Aorta (tissue), 5 donors: ENCODE measurements at places on chromosomes 16 and 17. TPM values are rescaled to one million over a fixed set of nuclear protein-coding genes. Genes with fewer than 3 reads are reported as not detected.

- no peaks in the 10 kb centered on the region for H3K4me1 ChIP-seq
- H3K27me3 ChIP-seq: no peaks in the 10 kb centered on the region
- no peak overlapping the region for H3K4me3 ChIP-seq
- peak; percentile 3 for DNase-seq
Measured at GRCh38 chr17:77611791-77612502, 346.6 kb upstream of the TNRC6C start.

- no peaks in the 10 kb centered on the region for H3K4me1 ChIP-seq
- no peak for DNase-seq
- H3K4me3 ChIP-seq: no peak overlapping the region
- H3K27me3 ChIP-seq: no peaks in the 10 kb centered on the region
- H3K27ac ChIP-seq: no peak overlapping the region
Measured at GRCh38 chr16:23279721-23280153, 22.4 kb upstream of the SCNN1B start.

ARHGAP44 gene
- 12.6 TPM for total RNA-seq

NPIPA8 gene
- total RNA-seq: 1.7 TPM

GRCh38 chr17:52986056-52986662, 827.6 kb upstream of the CA10 start:
- H3K4me3 ChIP-seq: no peak overlapping the region

SPATA22 gene
- total RNA-seq: not detected
